ENCODE measurements at places on chromosomes 16 and 17. TPM values are rescaled to one million over a fixed set of nuclear protein-coding genes. Genes with fewer than 3 reads are reported as not detected.
A peak's percentile ranks its signal among the peaks of the same experiment; 100 is the strongest.

DNA sequence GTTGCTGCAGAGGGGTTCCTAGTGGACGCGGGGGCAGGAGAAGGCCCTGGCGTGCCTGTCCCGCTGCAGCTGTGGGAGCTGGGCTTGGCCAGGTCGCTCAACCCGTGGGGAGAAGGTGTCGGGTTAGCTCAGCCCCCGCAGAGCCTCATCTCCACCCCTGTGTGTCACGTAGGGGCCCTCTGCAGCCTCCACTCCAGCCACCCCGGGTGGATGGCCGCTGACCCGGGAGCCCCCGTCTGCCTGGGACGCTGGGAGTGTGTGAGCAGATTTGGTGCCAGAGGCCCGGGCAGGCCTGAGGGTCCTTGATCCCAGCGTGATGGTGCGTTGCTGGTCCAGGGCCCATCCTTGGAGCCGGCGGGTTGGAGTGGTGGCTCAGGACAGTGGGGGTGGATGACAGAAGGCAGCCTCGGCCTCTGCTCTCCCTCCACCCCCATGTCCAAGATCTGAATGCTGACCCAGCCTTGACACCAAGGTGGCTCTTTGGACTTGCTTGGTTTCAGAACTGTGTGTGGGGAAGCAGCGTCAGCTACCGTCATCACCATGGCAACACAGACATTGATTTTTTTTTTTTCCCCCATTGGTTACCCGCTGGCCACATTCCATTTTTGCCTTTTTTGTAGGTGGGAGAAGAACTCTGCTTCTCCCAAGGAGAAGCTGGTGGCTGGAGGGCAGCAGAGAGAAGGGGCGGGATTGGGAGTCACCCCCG, 35.7 kb downstream of the BAIAP2 start:
- no peak for DNase-seq
- peaks cover 41% of the 10 kb centered on the region for H3K4me1 ChIP-seq

- H3K4me3 ChIP-seq, result no peak overlapping the region
- DNase-seq, result no peak
- no peaks in the 10 kb centered on the region for H3K36me3 ChIP-seq
- H3K4me1 ChIP-seq, result no peaks in the 10 kb centered on the region
- H3K27ac ChIP-seq, result no peak overlapping the region
Observed at GRCh38 chr17:10993126-10993525, 155.2 kb upstream of the PIRT start.

DNA sequence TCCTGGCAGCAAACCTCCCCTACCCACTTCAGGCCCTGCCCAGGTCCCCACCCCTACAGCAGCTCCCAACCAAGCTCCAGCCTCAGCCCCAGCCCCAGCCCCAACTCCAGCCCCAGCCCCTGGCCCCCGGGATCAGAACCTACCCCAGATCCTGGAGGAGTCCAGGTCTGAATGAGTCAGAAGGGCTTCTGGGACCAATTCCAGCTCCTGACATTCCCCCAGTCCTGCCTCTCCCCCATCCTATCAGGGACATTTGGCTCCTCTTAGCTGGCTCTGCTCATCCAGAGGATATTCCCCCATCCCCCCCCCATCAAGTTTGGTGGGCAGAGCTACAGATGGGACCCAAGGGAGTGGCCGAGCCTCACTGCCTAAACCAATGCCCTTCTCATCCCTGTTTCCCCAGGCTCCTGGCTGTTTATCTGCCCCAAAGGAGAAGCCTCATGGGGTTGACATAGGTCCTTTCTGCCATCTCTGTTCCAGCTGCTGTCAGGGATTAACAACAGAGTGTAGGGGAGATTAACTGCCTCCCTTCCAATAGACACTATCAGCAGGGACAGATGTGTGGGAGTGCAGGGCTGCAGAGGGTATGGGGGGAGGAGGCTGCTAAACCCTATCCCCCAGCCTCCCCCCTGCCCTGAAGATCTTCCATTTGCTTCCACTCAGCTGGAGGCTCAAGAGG, 16.5 kb downstream of the CNTNAP1 start:
- H3K36me3 ChIP-seq, result peaks cover 16% of the 10 kb centered on the region
- H3K4me3 ChIP-seq, result no peak overlapping the region

- H3K4me1 ChIP-seq, result peaks cover 6% of the 10 kb centered on the region
- no peaks in the 10 kb centered on the region for H3K36me3 ChIP-seq
- peak overlapping the region; percentile 66 for H3K27ac ChIP-seq
- H3K4me3 ChIP-seq, result no peak overlapping the region
- no peaks in the 10 kb centered on the region for H3K27me3 ChIP-seq
Observed at GRCh38 chr17:79027274-79027924, 3.4 kb downstream of the C1QTNF1 start.

DNA sequence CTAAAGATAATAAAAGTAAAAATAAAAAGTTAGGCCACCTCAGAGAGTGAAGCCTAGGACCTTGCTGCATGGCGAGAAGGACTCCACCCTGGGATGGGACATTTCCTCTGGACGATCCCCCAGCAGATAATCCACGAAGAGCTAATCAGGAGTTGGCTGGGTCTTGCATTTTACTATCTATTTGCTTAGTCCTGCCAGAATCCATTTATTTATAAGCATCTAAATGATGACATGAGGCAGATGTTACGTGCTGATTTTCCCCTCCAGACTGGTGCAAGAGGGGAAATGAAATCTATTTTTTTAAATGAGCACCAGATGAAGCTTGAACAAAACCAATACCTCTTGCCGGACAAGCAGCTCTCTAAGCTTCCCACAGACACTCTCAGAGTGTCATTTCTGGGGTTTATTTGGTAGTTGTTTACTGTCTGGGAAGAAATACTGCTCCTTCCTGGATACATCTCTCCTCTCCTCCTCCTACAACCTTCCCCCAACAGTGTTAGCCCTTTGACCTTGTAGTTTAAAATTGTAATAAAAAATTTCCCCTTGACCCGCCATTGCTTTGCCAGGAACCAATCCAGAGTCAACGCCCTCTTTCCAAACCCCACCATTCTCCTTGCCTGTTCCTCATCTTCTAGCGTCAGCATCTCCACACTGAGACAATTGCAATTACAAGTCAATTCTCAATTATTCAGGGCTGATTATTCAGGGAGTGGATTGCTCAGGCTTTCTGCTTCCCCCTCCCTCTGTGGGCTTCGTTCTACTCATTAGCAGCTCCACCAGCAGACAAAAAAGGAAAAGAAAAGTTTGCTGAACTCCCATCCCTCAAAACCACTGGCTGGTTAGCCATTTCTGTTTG, 63.0 kb downstream of the GSG1L start:
- H3K36me3 ChIP-seq, result no peaks in the 10 kb centered on the region
- H3K4me3 ChIP-seq, result no peak overlapping the region
- H3K27ac ChIP-seq, result no peak overlapping the region
- DNase-seq, result no peak
- no peaks in the 10 kb centered on the region for H3K4me1 ChIP-seq

DNA sequence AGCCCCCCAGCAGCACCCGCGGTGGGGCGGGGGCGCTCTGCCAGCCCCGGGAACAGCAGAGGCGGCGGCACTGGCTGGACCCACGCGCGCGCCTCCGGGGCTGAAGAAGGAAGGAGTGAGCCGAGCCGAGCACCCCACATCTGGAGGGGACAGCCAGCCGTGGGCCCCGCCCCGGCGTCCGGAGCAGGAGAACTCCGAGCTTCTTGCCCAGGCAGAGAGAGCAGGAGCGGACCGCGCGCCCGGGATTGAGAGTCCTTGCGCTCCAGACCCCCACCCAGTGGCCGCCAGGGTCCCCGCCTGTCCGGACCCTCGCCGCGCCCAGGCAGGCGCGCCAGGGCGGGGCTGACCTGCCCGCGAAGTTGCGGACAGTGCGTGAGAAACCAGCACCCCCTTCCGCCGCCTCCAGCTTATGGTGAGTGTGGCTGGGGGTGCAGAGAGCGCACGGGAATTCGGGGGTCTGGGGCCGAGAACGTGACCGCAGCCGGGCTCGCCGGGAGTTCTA, 921.9 kb upstream of the EEF2KMT start:
- H3K4me1 ChIP-seq, result peaks cover 1% of the 10 kb centered on the region
- H3K27ac ChIP-seq, result no peak overlapping the region
- H3K36me3 ChIP-seq, result no peaks in the 10 kb centered on the region
- peaks cover 3% of the 10 kb centered on the region for H3K27me3 ChIP-seq
- no peak overlapping the region for H3K4me3 ChIP-seq
- no peak for DNase-seq

DNA sequence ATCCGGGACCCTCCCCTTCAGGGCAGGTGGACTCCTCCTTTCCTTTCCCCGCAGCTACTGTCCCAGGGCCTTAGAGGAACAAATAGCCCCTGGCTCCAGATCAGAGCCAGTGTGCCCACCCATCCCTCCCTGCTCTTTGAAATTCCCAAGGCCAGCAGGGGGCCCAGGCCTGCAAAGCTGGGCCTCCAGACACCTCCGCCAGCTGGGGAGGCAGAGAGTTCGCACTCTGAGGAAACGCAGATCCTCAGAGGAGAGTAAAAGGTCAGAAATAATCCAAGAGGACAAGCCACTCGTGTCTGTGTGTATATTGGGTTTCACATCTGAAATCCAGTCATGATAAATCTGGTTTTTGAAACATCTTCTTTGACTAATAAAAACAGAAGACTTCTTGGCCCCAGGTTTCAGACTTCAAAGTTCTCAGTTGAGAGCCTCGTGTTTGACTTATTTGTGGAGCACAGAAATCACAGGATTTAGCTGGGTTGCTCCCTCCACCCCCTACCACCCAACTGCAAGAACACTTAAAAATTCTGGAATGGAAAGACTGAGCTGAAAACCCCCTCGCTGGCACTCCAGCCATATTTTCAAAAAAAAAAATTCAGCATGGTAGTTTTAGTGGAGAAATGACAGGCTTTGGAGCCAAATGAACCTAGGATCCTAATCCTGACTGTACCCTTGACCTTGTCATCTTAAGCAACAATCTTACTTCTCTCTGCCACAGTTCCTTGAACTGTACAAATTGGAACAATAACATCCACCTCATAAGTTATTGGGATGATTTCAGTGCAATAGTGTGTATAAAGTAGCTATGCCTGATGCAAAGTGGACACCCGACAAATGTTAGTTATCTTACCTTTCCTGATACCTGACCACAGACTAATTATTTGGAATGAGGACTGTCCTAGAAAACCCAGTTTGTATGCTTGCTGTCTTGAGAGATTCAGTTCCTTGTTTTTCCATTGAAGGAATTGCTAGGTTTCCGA, 44.5 kb upstream of the TBX2 start:
- no peaks in the 10 kb centered on the region for H3K27me3 ChIP-seq
- H3K27ac ChIP-seq, result no peak overlapping the region
- DNase-seq, result no peak
- H3K4me1 ChIP-seq, result no peaks in the 10 kb centered on the region
- H3K4me3 ChIP-seq, result no peak overlapping the region
- H3K36me3 ChIP-seq, result no peaks in the 10 kb centered on the region

- peaks cover 16% of the 10 kb centered on the region for H3K4me1 ChIP-seq
- no peaks in the 10 kb centered on the region for H3K27me3 ChIP-seq
- H3K36me3 ChIP-seq, result no peaks in the 10 kb centered on the region
- no peak overlapping the region for H3K4me3 ChIP-seq
Observed at GRCh38 chr17:29584452-29585079, 4.9 kb downstream of the GIT1 start.

- H3K27me3 ChIP-seq, result no peaks in the 10 kb centered on the region
- peaks cover 76% of the 10 kb centered on the region for H3K4me1 ChIP-seq
- no peak for DNase-seq
- peak overlapping the region; percentile 81 for H3K27ac ChIP-seq
Observed at GRCh38 chr17:41773731-41774193, 12.7 kb downstream of the JUP start.

- DNase-seq, result peak; percentile 36
- no peak overlapping the region for H3K27ac ChIP-seq
- H3K36me3 ChIP-seq, result no peaks in the 10 kb centered on the region
- no peak overlapping the region for H3K4me3 ChIP-seq
Observed at GRCh38 chr16:65975049-65975708, 391.3 kb upstream of the CDH5 start.

- H3K27me3 ChIP-seq, result no peaks in the 10 kb centered on the region
- H3K27ac ChIP-seq, result no peak overlapping the region
- no peak overlapping the region for H3K4me3 ChIP-seq
- H3K36me3 ChIP-seq, result no peaks in the 10 kb centered on the region
Observed at GRCh38 chr16:63697736-63698135, 1424.1 kb downstream of the CDH11 start.

DNA sequence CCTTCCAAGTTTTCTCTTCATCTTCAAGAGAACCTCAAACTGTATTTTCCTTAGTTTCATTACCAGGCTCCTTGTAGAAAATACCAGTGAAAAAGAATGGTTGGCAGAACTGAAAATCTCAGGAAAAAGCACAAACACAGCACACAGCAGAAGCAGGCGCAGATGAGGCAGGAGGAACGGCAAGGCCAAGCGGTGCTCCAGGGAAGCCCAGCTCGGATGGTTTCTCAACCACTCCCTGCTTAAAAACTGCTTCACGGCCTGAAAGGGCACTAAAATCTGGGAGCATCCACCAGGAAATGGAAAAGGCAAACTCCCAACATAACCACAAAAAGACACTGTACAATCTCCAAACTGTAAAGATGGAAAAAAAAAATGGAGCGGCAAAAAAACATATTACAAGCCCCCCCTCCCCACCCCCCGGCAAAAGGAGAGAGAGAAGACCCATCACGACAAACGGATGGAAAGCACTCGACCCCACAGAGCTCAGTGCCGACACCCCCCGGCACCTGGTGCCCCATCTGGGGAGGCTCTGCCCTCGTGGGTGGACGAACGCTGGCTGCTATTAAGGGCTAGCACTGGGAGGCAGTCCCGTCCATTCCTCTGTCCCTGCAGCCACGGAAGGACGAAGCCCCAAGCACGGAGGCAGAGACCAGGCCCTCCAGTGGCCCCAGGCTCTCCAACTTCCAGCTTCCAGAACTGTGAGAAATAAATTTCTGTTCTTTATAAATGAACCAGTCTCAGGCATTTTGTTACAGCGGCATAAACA, 127.5 kb downstream of the ZNF778 start:
- H3K36me3 ChIP-seq, result no peaks in the 10 kb centered on the region
- H3K4me1 ChIP-seq, result peaks cover 41% of the 10 kb centered on the region
- H3K4me3 ChIP-seq, result no peak overlapping the region
- no peaks in the 10 kb centered on the region for H3K27me3 ChIP-seq

DNA sequence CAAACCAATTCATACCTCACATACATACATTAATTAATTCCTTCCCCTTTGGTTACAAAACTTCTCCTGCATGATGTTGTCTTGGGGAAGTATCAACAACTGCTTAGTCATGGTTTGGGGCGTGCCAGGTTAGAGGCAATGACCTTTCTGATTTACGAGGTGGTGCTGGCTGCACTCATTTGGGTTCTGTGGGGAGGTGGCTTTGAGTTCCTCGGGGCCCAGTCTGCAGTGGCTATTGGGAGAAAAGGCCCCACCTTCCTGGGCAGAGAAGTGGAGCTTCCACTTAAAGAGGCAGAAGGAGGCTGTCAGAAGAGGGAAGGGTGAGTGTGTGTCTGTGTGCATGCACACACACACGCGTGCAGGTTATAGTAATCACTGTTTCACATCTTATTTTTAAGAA, 10.2 kb upstream of the ETV4 start:
- no peaks in the 10 kb centered on the region for H3K4me1 ChIP-seq
- no peak overlapping the region for H3K27ac ChIP-seq
- H3K4me3 ChIP-seq, result no peak overlapping the region
- H3K36me3 ChIP-seq, result no peaks in the 10 kb centered on the region
- no peaks in the 10 kb centered on the region for H3K27me3 ChIP-seq

GRAPL gene
- polyA plus RNA-seq, result 0.26 TPM

CDC42EP4 gene
- 15.7 TPM for polyA plus RNA-seq

GRIN2A gene
- polyA plus RNA-seq, result not detected

CDH1 gene
- 37.2 TPM for polyA plus RNA-seq

SCGB1C2 gene
- not detected for polyA plus RNA-seq

MYH1 gene
- not detected for polyA plus RNA-seq

TBX6 gene
- polyA plus RNA-seq, result 0.26 TPM

Measured in liver (tissue), 10 donors.